ENCODE measurements at places on chromosomes 2 and 18. TPM values are rescaled to one million over a fixed set of nuclear protein-coding genes. Genes with fewer than 3 reads are reported as not detected.
A peak's percentile ranks its signal among the peaks of the same experiment; 100 is the strongest.

DNA sequence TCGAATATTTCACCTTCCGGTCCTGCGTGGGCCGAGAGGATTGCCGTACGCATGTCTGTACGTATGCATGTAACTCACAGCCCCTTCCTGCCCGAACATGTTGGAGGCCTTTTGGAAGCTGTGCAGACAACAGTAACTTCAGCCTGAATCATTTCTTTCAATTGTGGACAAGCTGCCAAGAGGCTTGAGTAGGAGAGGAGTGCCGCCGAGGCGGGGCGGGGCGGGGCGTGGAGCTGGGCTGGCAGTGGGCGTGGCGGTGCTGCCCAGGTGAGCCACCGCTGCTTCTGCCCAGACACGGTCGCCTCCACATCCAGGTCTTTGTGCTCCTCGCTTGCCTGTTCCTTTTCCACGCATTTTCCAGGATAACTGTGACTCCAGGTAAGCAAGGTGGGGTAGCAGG, at the start of gene SERPINB5:
Gene SERPINB5, plus strand, starts transcription at position 291 of the 400 bp plus-strand sequence. CDS start 7,471 bp downstream, outside the sequence.
- H3K36me3 ChIP-seq = no peaks in the 10 kb centered on the region
- no peaks in the 10 kb centered on the region for H3K4me1 ChIP-seq

- H3K27me3 ChIP-seq = no peaks in the 10 kb centered on the region
- no peak for DNase-seq
- no peaks in the 10 kb centered on the region for H3K4me1 ChIP-seq
Observed at GRCh38 chr2:168603439-168603961, 147.4 kb downstream of the CERS6 start.

DNA sequence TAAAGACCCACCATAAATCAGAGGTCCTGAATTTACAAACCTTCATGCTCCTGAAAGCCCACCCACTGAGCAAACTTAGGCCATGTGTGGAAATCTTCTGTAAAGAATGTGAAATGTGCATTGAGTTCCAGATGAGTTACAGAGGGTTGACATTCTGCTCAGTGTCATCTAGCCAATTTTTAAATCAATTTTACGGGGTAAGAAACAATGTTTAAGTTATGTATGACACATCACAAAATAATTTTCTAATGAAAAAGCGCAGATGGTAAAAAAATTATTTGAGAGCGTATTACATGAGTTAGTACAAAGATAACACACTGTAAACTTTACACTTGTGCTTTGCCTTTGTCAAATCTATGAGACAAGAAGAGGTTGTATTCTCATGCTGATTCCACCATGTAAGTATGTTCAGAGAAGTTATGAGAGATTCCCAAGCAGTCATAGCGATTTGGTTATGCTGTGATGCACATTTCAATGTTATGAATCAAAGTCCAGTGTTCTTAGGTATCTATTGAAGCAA, 446.3 kb downstream of the ADCYAP1 start:
- no peaks in the 10 kb centered on the region for H3K36me3 ChIP-seq
- H3K4me3 ChIP-seq = no peak overlapping the region
- H3K27me3 ChIP-seq = no peaks in the 10 kb centered on the region
- H3K27ac ChIP-seq = no peak overlapping the region
- no peak for DNase-seq

- H3K4me1 ChIP-seq = no peaks in the 10 kb centered on the region
- no peaks in the 10 kb centered on the region for H3K27me3 ChIP-seq
- peak; percentile 83 for DNase-seq
Observed at GRCh38 chr2:86442642-86443005, 1.5 kb downstream of the KDM3A start.

DNA sequence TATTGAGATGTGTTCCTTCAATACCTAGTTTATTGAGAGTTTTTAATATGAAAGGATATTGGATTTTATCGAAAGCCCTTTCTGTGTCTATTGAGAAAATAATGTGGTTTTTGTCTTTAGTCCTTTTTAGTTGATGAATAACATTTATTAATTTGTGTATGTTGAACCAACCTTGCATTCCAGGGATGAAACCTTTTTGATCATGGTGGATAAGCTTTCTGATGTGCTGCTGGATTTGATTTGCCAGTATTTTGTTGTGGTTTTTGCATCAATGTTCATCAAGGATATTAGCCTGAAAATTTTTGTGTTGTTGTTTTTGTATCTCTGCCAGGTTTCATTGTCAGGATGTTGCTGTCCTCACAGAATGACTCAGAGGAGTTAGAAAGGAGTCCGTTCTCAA, 1710.4 kb downstream of the SUCLG1 start:
- H3K36me3 ChIP-seq = no peaks in the 10 kb centered on the region
- H3K27me3 ChIP-seq = no peaks in the 10 kb centered on the region
- H3K4me3 ChIP-seq = no peak overlapping the region
- H3K4me1 ChIP-seq = no peaks in the 10 kb centered on the region

The HRH4 gene
- polyA plus RNA-seq = not detected

The C1QL2 gene
- polyA plus RNA-seq = not detected

DNA sequence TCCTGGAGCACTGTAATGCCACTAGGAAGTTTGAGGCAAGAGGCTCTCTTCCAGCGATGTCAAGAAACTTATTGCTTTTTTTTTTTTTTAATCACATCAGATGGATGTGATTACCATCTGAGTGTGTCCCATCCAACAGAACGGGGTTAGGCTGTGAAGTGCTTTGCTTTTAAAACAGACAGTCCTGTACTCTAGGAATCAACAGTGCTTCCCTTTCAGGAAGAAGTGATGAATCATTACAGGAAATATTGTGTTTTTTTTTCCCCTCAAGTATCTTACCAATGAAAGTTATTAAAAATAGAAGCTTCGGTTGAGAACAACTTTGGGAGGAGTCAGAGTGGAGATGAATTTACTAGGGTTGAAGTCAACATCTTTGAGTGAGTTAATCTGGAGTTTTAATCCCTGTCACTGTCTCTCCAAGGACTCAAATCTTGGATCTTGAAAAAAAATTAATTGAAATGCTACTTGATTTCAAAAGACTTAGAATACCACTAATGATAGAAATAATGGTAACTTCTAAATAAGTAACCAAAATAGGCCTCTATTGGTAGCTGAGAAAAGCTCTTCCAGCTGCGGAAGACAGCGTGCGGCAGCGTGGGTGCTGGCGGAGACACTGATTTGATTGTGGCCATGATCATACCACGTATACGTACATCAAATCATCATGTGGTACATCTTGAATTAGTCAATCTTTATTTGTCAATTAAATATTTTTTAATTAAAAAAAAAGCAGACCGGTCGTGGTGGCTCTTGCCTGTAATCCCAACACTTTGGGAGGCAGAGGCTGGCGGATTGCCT, 45.5 kb downstream of the GATA6 start:
- H3K4me1 ChIP-seq = no peaks in the 10 kb centered on the region
- H3K27ac ChIP-seq = no peak overlapping the region
- H3K27me3 ChIP-seq = no peaks in the 10 kb centered on the region
- no peak for DNase-seq
- no peak overlapping the region for H3K4me3 ChIP-seq

The GREB1 gene
- 0.76 TPM for polyA plus RNA-seq

- no peak for DNase-seq
- H3K27ac ChIP-seq = no peak overlapping the region
- H3K4me1 ChIP-seq = no peaks in the 10 kb centered on the region
- no peaks in the 10 kb centered on the region for H3K27me3 ChIP-seq
- no peaks in the 10 kb centered on the region for H3K36me3 ChIP-seq
- H3K4me3 ChIP-seq = no peak overlapping the region
Observed at GRCh38 chr2:7588295-7588694, 671.1 kb downstream of the RNF144A start.

The CDH7 gene
- not detected for polyA plus RNA-seq

The APCDD1 gene
- 2.7 TPM for polyA plus RNA-seq

DNA sequence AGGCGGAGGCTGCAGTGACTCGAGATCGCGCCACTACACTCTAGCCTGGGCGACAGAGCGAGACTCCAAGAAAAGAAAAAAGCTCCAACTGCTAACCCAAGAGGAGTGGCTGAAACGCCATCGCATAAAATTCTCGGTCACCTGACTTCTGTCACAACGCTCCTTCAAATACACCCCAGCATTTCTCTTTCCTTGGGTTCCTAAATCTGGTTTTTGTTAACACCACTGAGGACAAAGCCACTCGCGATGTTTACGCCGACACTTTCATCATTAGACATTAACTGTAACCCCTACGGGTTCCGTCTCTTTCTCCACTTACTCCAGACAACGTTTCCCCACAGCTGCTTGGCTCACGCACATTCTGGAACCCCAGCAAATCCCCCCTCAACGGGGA, 679 bp downstream of the CLK1 start:
- peak overlapping the region; percentile 93 for H3K4me3 ChIP-seq
- H3K27me3 ChIP-seq = no peaks in the 10 kb centered on the region
- H3K4me1 ChIP-seq = no peaks in the 10 kb centered on the region
- no peak for DNase-seq

DNA sequence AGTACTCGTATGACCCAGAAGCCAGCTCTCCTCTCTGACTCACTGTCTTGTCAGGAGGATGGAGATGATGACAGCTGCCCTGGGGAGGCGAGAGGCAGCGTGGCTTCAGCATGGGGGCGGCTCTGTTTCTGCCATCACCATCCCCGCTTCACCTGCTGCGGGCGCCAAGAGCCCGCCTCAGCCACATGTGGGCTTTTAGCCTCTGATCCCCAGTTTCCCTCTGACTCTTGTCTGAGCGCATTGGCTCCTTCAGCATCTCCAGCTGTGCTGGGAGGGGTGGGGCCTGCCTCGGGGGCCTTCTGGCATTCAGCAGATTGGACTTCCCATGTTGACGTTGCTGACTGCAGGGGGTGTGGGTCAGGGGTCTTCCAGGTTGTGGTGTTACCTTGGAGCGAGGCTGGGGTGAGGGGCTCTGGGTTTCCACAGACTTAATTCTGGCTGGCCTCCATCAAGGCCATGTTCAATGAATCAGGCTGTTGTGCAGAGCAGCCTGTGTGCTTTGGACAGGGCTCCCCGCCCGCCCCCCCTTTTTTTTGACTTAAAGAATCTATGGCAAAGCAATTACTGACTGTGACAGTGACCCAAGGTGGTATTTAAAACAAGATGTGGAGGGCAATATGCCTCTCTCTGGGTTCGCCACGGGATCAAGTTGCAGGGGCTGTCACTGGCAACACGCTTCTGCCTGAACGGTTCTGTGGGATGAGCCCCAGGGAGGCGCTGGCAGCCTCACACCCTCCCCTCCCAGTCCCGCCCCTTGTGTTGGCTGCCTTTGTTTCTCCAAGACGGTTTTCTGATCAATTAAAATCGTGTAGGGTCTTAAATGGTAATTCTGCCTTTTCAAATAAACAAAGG, 228.3 kb downstream of the LDLRAD4 start:
- DNase-seq = no peak
- no peaks in the 10 kb centered on the region for H3K4me1 ChIP-seq
- H3K4me3 ChIP-seq = no peak overlapping the region

DNA sequence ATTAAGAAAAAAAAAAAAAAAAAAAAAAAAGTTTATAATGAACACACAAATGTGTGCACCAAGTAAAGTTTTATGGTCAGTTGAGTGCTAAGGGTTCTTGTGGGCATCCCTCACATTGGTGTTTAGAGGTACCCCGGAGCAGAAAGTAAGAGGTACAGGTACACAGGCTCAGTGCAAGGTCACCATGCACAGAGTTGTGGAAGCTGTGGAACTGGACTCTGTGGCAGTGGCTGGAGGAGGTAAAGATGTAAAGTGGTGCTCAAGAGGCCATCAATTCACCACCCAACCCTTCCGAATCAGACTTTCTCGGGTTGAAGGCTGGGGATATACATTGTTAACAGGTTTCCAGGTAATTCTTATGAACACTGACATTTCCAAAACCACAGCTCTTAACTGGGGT, 299.1 kb upstream of the STON1 start:
- H3K27me3 ChIP-seq = no peaks in the 10 kb centered on the region
- H3K27ac ChIP-seq = no peak overlapping the region
- H3K4me3 ChIP-seq = no peak overlapping the region
- no peaks in the 10 kb centered on the region for H3K36me3 ChIP-seq
- no peak for DNase-seq

GRCh38 chr2:201933792-201934237, 99.8 kb upstream of the FZD7 start:
- no peak overlapping the region for H3K27ac ChIP-seq
- no peaks in the 10 kb centered on the region for H3K36me3 ChIP-seq
- peaks cover 26% of the 10 kb centered on the region for H3K4me1 ChIP-seq
- no peaks in the 10 kb centered on the region for H3K27me3 ChIP-seq

DNA sequence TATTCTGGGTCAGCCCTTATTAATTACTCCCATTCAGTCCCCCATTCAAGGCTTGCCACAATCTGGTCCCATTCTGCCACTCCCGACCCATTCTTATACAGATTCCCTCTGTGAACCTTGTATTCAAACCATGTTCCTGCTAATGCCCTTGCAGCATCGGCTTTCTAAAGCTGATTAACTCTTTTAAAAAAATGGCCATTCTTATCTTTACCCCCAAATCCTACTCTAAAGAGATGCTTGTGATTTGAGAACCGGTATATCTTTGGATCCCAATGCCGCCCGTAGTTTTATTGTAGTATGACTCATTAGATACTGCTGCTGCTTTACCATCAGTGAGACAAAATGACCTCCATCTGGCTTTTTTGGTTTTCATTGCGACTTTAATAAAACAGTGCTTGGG, 72.2 kb downstream of the XRCC5 start:
- no peaks in the 10 kb centered on the region for H3K27me3 ChIP-seq
- peaks cover 25% of the 10 kb centered on the region for H3K36me3 ChIP-seq
- H3K4me1 ChIP-seq = no peaks in the 10 kb centered on the region
- DNase-seq = no peak
- H3K4me3 ChIP-seq = no peak overlapping the region

The SIGLEC15 gene
- polyA plus RNA-seq = 8.6 TPM

The EN1 gene
- polyA plus RNA-seq = not detected

- H3K4me3 ChIP-seq = no peak overlapping the region
- no peak overlapping the region for H3K27ac ChIP-seq
- no peaks in the 10 kb centered on the region for H3K27me3 ChIP-seq
- no peak for DNase-seq
Observed at GRCh38 chr2:68045342-68045741, 17.5 kb downstream of the C1D start.

- peak; percentile 43 for DNase-seq
- no peaks in the 10 kb centered on the region for H3K4me1 ChIP-seq
- no peak overlapping the region for H3K4me3 ChIP-seq
- H3K27ac ChIP-seq = no peak overlapping the region
- no peaks in the 10 kb centered on the region for H3K27me3 ChIP-seq
- H3K36me3 ChIP-seq = peaks cover 2% of the 10 kb centered on the region
Observed at GRCh38 chr2:183163821-183164649, 39.8 kb downstream of the NUP35 start.

- no peak overlapping the region for H3K27ac ChIP-seq
- no peak for DNase-seq
- H3K4me1 ChIP-seq = no peaks in the 10 kb centered on the region
Observed at GRCh38 chr2:66957677-66958076, 439.5 kb upstream of the ETAA1 start.

DNA sequence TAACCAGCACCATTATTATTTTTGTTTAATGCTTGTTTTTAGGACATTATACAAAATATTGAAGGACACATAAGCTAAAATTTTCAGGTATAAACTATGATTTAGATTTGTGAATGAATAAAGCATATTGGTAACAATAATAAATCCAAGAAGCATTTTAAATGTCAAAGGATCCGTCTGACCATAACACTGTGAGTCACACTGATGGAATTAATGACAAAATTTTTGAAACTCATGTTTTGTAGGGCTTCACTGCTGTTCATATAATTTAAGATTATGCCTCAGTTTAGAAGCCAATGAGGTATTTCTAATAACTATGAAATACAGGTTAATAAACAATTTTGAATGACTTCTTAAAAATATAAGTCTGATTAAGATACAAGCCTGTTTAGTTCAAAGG, 124.6 kb downstream of the TMEFF2 start:
- H3K4me1 ChIP-seq = no peaks in the 10 kb centered on the region
- H3K27ac ChIP-seq = no peak overlapping the region
- H3K36me3 ChIP-seq = no peaks in the 10 kb centered on the region
- H3K4me3 ChIP-seq = no peak overlapping the region
- no peaks in the 10 kb centered on the region for H3K27me3 ChIP-seq

All from small intestine (tissue), 16 donors.